ENCODE measurements at places on chromosomes 13 and 19. TPM values are rescaled to one million over a fixed set of nuclear protein-coding genes. Genes with fewer than 3 reads are reported as not detected.

DNA sequence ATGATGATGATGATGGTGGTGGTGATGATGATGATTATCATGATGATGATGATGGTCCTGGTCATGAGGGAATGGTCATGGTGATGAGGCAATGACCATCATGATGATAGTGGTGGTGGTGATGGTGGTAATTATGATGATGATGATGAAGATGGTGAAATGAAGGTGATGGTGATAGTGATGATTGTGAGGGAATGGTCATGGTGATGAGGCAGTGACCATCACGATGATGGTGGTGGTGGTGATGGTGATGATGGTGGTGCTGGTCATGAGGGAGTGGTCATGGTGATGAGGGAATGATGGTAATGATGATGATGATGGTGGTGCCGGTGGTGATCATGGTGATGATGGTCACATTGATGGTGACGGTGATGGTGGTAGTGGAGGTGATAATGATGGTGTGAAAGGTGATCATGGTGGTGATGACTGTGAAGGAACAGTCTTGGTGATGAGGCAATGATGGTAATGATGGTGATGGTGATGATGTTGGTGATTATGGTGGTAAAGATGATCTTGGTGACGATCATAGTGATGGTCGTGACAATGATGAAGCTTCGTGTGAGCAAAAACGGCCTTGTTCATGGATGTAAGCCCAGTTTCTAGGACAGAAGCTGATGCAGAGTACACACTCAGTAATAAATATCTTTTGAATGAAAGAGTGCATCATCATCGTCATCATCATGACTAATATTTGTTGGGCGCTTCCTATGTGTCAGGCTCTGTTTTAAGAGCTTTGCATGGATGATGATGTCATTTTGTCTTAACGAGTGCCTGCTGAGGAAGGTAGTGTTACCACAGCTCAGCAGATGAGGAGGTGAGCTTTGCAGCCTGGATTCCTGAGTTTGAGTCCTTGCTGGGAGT, 17.3 kb downstream of the SBK2 start:
- DNase-seq: peak; percentile 85
- H3K27me3 ChIP-seq: no peaks in the 10 kb centered on the region
- no peak overlapping the region for H3K4me3 ChIP-seq
- H3K36me3 ChIP-seq: no peaks in the 10 kb centered on the region
- peak overlapping the region; percentile 68 for H3K27ac ChIP-seq
- H3K4me1 ChIP-seq: peaks cover 15% of the 10 kb centered on the region

DNA sequence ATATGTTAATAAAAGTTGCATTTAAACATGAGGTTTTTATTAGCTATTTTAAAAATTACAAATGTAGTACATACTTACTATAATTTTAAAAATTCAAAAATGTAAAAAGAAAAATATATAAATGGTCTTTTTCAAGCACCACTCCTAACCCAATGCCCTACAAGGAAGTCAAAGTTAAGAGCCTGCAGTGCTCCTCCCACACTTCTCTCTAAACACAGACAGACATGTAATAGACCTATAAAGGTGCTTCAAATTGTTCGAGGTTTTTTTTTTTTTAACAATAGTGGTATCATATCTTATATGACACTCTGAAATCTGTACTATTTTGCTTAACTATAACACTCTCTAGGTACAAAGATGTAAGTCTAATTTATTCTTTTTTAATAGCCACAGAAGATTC, 25.4 kb downstream of the VWA8 start:
- no peaks in the 10 kb centered on the region for H3K27me3 ChIP-seq
- DNase-seq: no peak
- no peak overlapping the region for H3K27ac ChIP-seq
- H3K4me3 ChIP-seq: no peak overlapping the region

DNA sequence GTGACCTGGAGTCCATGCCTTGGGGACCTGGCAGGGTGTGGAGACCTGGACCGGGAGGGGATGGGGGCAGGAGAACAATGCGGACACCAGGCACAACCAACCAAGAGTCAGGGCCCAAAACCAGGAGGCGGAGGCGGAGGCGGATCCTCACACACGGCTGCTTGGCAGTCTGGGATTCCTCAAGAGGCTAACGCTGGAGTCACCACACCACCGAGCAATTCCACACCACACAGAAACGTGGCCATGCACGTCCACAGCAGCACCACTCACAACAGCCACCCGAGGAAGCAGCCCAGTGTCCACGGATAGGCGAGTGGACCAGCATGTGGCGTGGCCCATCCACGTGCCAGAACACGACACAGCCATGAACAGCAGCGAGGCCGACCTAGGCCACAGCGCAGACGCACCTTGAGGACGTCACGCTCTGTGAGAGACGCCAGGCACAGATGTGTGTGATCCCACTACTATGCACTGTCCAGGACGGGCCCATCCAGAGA, 17.7 kb downstream of the SBNO2 start:
- no peaks in the 10 kb centered on the region for H3K27me3 ChIP-seq
- H3K36me3 ChIP-seq: no peaks in the 10 kb centered on the region
- no peak overlapping the region for H3K27ac ChIP-seq
- peak; percentile 55 for DNase-seq

GRCh38 chr13:46665248-46665632, 112.3 kb downstream of the LRCH1 start:
- no peaks in the 10 kb centered on the region for H3K27me3 ChIP-seq
- no peak overlapping the region for H3K27ac ChIP-seq
- DNase-seq: no peak
- H3K4me1 ChIP-seq: peaks cover 6% of the 10 kb centered on the region

GRCh38 chr13:51731759-51732158, 72.2 kb downstream of the DHRS12 start:
- H3K4me3 ChIP-seq: no peak overlapping the region
- no peaks in the 10 kb centered on the region for H3K27me3 ChIP-seq
- H3K27ac ChIP-seq: peak overlapping the region; percentile 10
- DNase-seq: no peak

DNA sequence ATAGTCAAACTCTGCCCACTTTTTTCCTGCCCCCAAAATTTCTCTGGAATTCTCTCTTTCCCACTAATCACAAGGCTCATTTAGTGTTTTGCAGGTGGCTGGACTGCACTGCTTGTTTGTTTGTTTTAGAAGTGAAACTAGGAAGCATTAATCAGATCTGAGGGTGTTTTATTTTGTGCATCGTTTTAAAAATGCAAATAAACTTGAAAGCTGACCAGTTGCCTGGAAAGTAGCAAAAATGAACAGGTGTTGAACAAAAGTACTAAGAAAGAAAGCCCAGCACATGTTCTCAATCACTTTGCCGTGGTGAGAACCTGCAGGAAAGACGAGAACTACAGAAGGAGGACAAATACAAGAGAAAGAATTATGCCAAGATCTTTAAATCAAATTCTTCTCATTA, 365.5 kb downstream of the PCDH9 start:
- no peaks in the 10 kb centered on the region for H3K27me3 ChIP-seq
- no peak for DNase-seq
- H3K27ac ChIP-seq: no peak overlapping the region
- no peaks in the 10 kb centered on the region for H3K36me3 ChIP-seq

- no peak overlapping the region for H3K4me3 ChIP-seq
- H3K27me3 ChIP-seq: no peaks in the 10 kb centered on the region
- H3K36me3 ChIP-seq: peaks cover 18% of the 10 kb centered on the region
- H3K4me1 ChIP-seq: peaks cover 44% of the 10 kb centered on the region
- no peak for DNase-seq
Observed at GRCh38 chr13:113860665-113861432, 3.0 kb downstream of the GAS6 start.

- no peak overlapping the region for H3K27ac ChIP-seq
- H3K36me3 ChIP-seq: no peaks in the 10 kb centered on the region
- no peaks in the 10 kb centered on the region for H3K4me1 ChIP-seq
- H3K4me3 ChIP-seq: no peak overlapping the region
Observed at GRCh38 chr19:50870417-50871089, 2.7 kb upstream of the KLK2 start.

DNA sequence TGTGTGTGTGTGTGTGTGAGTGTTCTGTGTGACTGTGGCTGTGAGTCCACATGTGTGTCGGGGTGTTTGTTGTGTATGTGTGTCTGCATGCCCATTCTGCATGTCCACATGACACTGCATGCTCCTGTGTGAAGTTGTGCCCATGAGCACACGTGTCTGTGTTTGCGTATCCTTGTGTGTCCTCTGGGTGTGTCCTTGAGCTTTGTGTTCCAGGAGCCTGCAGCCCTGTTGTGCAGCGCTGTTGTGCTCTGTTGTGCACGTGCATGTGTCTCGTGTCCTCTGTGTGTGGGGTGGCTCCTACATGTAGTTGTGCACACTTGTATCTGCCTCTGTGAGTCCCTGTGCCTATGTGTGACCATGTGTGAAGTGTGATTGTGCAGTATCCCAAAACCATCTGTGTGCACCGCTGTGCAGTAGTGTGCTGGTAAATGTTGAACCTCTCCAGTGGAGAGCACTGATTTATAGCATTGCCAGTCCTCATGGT, 2.2 kb upstream of the ARHGEF18 start:
- no peaks in the 10 kb centered on the region for H3K27me3 ChIP-seq
- no peaks in the 10 kb centered on the region for H3K36me3 ChIP-seq
- no peak for DNase-seq
- H3K4me3 ChIP-seq: no peak overlapping the region

POLR2I gene
- 57.4 TPM for total RNA-seq

S1PR4 gene
- total RNA-seq: not detected

ZNF835 gene
- total RNA-seq: not detected

NLRP12 gene
- total RNA-seq: not detected

ZFP36 gene
- 28.0 TPM for total RNA-seq

LILRB3 gene
- not detected for total RNA-seq

Measured in astrocyte (in vitro differentiated cells and primary cell).